ENCODE measurements at places on chromosomes 11 and 22.

DNA sequence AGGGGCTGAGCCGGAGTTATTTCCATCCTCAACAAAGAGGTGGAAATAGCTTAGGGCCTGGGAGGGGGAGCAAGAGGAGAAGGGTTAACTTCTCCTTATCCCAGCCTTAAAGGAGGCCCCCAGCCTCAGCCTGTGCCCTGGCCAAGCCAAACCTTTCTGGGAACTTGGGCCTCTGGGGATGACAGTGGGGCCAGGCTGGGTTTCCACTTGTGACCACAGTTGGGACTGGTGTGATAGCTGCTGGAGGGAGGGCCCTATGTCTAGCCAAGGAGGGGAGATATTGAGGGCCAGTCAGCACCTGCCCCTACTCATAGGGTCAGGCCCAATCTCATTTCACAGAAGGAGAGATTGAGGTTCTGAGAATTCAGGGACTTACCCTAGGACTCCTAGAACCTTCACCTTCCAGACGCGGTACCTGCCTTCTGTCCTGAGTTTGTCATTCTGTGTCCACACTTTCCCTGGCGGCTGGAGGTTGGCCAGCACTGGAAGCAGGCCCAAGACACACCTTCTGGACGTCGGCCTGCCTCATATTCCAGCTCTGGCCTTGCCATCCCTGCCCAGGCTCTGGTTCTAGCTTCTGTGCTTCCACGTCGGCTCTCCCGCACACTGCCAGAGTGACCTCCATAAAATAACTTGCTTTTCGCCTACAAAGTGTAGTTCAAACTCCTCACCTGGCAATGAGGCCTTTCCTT, 3.1 kb downstream of the RELT start:
- DNase-seq = no peak

GRCh38 chr11:128180441-128181087, 406.8 kb downstream of the ETS1 start:
- no peak for DNase-seq

GRCh38 chr11:17376493-17376892, 12.0 kb downstream of the KCNJ11 start:
- DNase-seq = no peak

- DNase-seq = no peak
These were observed 1.9 kb upstream of the RDX start for GRCh38 chr11:110298301-110298765.

DNA sequence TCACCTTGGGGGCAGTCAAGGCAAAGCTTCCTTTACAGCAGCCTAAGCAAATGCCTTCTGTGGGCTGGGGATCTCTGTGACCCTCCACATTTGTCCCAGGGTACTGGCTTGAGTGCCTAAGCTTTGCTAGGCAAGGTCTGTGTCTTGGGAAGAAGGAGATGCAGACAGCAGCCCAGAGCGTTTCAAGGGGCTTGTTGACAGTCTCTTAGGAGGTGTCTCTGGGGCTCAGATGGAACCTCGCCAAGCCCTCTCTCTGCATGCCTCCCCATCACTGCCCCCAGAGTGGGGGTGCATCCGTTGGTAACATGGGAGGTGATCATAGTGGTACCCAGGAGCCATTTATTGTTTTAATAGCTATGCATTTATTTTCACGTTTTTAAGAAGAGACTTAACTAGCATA, 29.1 kb upstream of the TMPRSS4 start:
- no peak for DNase-seq

GRCh38 chr22:31991102-31991839, 46.9 kb downstream of the YWHAH start:
- DNase-seq = no peak

GRCh38 chr22:44701187-44701790, 715 bp upstream of the PRR5 start:
- no peak for DNase-seq

- peak; percentile 65 for DNase-seq
These were observed 10.4 kb upstream of the SLCO2B1 start for GRCh38 chr11:75140269-75141138.

- no peak for DNase-seq
These were observed 25.5 kb upstream of the RFPL3 start for GRCh38 chr22:32331918-32332725.

GRCh38 chr11:35262056-35262455, 123.1 kb downstream of the CD44 start:
- DNase-seq = no peak

Data from activated naive CD4-positive, alpha-beta T cell (primary cell).